ENCODE measurements at places on chromosomes 2 and 18. TPM values are rescaled to one million over a fixed set of nuclear protein-coding genes. Genes with fewer than 3 reads are reported as not detected.
A peak's percentile ranks its signal among the peaks of the same experiment; 100 is the strongest.

CCDC138 gene
- total RNA-seq: 7.6 TPM

TMEM17 gene
- 1.7 TPM for total RNA-seq

RBM45 gene
- total RNA-seq: 17.0 TPM

DNA sequence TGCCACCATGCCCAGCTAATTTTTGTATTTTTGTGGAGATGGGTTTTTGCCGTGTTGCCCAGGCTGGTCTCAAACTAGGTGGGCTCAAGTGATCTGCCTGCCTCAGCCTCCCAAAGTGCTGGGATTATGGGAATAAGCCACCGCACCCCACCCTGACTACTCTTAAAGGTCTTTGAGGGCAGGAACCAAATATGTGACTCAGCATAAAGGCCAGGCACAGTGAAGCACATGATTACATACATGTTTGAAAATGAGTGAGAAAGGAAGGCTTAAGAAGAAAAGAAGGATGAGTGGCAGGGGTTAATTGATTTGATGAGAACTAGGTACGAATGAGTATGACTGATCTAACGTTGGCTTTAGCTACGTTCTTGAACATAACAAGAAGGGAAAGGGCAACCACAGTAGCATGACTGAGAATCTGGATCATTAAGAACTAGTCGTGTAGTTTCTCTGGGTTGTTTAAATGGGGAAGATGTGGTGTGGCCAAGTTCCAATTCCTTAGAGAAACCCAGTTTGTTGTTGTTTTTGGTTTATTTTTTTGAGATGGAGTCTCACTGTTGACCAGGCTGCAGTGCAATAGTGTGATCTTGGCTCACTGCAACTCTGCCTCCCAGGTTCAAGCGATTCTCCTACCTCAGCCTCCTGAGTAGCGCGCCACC, 6.8 kb downstream of the RESP18 start:
- no peak overlapping the region for H3K4me3 ChIP-seq
- peaks cover 6% of the 10 kb centered on the region for H3K27me3 ChIP-seq
- DNase-seq: no peak
- no peaks in the 10 kb centered on the region for H3K4me1 ChIP-seq

DNA sequence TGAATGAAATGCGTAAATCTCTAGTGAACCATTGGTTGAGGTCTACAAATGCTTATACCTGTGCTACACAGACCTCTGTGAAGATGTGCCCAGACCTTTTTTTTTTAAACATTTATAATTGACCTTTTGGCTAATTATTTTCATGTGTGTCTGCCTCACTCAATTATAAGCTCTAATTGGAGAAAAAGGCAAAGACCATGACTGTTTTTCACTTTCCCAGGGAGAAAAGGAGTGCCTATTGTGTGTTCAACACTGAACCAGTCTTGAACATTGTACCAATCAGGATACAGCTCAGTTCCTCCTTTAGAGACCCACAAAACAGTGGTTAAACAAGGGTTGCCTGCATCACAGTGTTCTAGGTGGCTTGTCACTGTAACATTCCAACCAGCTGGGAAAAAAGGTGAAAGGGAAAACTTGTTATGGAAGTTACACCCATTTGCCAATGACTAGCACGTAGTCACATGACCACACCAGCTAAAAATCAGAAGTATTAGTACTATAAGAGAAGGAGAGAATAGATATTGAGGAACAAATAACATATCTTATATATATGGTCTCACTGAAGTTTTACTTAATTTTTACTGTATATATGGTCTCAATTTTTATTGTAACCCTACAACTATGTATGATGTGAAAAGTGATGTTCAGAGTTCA, 13.4 kb downstream of the TANK start:
- DNase-seq: no peak
- no peaks in the 10 kb centered on the region for H3K27me3 ChIP-seq
- peaks cover 3% of the 10 kb centered on the region for H3K36me3 ChIP-seq
- peaks cover 12% of the 10 kb centered on the region for H3K4me1 ChIP-seq

DNA sequence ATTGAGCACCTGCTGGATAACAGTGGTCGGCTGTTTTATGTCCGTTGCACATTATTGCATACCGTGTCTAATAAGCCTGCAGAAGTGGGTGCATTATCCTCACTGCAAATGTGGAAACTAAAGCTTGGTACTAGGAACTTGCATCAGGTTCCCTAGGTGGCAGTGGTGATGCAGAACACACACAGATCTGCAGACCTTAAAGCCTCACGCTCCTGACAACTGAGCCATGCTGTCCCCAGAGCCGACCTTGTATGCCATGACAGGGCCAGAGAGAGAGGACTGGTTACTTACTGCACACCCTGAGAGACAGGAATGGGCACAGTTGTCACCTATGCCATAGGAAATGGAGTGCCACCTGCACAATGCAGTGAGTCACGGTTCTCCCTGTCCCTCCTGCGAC, 151.8 kb downstream of the SH3RF3 start:
- H3K4me1 ChIP-seq: peaks cover 13% of the 10 kb centered on the region
- no peak for DNase-seq
- H3K27me3 ChIP-seq: peaks cover 5% of the 10 kb centered on the region
- H3K27ac ChIP-seq: no peak overlapping the region

DNA sequence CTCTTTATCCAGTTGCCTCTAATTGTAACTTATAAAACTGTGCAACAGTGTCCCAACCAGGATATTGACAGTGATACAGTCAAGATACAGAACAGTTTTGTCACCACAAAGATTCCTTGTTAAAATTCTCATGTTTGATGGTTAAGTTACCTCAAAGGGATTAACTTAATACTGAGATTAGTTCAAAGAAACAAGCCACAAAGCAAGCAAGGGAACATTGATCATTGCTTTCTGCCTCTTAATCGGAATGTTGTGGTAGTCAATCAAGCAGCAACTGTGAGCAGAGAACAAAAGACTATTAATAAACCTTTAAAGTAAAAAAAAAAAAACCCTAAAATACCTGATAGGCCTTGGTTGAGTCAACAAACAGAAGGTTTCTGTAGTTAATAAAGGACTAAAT, 352.3 kb downstream of the PARD3B start:
- H3K27me3 ChIP-seq: no peaks in the 10 kb centered on the region
- H3K4me3 ChIP-seq: no peak overlapping the region
- no peaks in the 10 kb centered on the region for H3K4me1 ChIP-seq
- peaks cover 8% of the 10 kb centered on the region for H3K36me3 ChIP-seq
- no peak for DNase-seq

GRCh38 chr18:70121842-70122241, 83.6 kb downstream of the RTTN start:
- no peak overlapping the region for H3K27ac ChIP-seq
- H3K4me3 ChIP-seq: no peak overlapping the region
- no peaks in the 10 kb centered on the region for H3K27me3 ChIP-seq

GRCh38 chr2:231780123-231780908, 766 bp downstream of the PDE6D start:
- H3K27ac ChIP-seq: peak overlapping the region; percentile 6
- peak overlapping the region; percentile 95 for H3K4me3 ChIP-seq
- peaks cover 5% of the 10 kb centered on the region for H3K36me3 ChIP-seq
- H3K4me1 ChIP-seq: peaks cover 21% of the 10 kb centered on the region
- peak; percentile 49 for DNase-seq
